ENCODE measurements at places on chromosomes 1 and 21.

- DNase-seq: no peak
Observed at GRCh38 chr1:243731301-243731891, 118.6 kb downstream of the AKT3 start.

- no peak for DNase-seq
Observed at GRCh38 chr1:33719771-33720670, 143.9 kb upstream of the HMGB4 start.

DNA sequence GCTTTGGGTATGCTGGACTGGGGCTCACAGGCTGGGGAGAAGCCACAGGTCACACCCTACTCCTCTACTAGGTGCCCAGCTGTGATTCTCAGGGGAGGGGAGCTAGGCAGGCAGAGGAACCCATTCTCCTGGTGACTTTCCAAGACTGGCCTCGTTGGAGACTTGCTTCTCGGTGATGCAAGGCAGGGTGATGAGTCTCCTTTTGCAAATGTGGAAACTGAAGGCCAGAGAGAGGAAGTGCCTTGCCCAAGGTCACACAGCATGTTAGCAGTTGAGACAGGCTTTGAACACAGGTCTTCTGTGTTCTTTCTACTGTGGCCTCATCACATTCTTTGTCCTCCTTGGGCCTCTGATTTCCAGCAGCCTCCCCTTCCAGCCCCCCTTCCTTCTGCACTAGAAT is 20.5 kb upstream of the C1QA start:
- DNase-seq: no peak

- no peak for DNase-seq
Observed at GRCh38 chr1:46401154-46401913, 7.2 kb downstream of the FAAH start.

- no peak for DNase-seq
Observed at GRCh38 chr1:21871943-21872342, 59.9 kb downstream of the LDLRAD2 start.

GRCh38 chr1:244801246-244801645 is 34.2 kb upstream of the COX20 start:
- peak; percentile 65 for DNase-seq

GRCh38 chr1:197825541-197825940 is 50.3 kb upstream of the DENND1B start:
- no peak for DNase-seq

DNA sequence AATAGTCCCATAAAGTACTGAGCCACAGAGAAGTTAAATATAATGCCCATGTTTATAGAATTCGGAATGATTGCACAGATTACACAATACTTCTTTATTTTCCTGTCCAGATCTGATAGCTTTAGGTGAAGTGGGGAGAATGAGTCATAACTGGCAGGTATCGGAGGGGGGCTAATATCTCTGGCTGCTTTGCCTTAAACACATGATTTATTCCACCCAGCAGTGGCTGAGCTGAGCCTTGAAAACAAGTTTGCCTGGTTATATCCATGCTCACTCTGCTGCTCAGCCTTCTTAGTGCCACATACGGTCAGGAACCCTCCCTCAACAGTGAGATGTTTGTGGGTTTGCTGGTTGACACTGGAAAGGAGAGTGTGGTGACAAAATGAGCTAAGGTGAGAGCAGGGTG is 119.7 kb upstream of the ZNF648 start:
- no peak for DNase-seq

DNA sequence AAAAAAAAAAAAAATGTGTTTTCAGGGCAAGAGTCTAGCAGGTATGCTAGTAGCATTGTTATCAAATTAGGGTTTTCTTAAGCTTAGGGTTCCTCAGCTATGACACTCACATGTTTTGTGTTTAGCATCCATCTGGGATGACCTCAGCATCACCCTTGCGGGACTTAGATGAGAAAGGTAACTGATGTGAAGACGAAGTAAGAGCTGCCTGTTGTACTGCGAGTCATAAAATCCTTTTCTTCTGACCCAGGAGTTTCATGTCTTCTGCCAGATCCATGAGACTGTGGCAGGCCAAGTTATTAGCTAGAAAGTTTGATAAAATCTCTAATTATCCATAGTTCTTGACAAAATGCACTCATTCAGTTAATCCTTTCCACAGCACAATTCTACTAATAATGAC is 1251.1 kb downstream of the AMY1C start:
- DNase-seq: no peak

GRCh38 chr1:73066866-73067265 is 784.5 kb upstream of the NEGR1 start:
- no peak for DNase-seq

- DNase-seq: no peak
Observed at GRCh38 chr1:11594222-11594621, 60.0 kb downstream of the FBXO2 start.

- DNase-seq: no peak
Observed at GRCh38 chr1:199696225-199696624, 331.3 kb upstream of the NR5A2 start.

DNA sequence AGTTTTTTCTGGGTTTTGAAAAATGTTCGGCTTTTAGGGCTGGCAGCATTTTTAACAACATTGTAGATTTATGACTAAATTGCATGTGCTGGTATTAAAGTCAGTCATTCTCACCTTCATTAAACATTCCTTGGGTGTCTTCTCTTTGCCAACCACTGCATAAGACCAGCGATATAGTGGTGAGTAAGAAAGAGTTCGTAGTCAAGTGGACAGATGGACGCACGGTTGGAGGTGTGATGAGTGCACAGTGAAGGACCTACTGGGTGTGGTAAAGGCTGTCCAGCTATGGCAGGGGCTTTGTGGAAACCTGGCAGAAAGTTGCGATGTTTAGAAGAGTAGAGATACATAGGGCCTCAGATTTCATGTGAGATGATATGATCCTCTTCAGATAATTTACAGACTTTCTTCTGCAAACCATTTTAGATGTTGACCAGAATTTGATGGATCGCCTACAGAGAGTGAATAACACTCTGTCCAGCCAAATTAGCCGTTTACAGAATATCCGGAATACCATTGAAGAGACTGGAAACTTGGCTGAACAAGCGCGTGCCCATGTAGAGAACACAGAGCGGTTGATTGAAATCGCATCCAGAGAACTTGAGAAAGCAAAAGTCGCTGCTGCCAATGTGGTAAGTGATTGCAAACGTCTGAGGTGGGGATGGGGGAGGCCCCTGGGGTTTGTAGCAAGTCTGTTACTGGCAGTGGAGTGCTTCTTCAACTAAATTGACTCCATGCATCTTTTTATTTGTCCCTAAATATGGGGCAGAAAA is 56.0 kb upstream of the LAMC2 start:
- DNase-seq: no peak

DNA sequence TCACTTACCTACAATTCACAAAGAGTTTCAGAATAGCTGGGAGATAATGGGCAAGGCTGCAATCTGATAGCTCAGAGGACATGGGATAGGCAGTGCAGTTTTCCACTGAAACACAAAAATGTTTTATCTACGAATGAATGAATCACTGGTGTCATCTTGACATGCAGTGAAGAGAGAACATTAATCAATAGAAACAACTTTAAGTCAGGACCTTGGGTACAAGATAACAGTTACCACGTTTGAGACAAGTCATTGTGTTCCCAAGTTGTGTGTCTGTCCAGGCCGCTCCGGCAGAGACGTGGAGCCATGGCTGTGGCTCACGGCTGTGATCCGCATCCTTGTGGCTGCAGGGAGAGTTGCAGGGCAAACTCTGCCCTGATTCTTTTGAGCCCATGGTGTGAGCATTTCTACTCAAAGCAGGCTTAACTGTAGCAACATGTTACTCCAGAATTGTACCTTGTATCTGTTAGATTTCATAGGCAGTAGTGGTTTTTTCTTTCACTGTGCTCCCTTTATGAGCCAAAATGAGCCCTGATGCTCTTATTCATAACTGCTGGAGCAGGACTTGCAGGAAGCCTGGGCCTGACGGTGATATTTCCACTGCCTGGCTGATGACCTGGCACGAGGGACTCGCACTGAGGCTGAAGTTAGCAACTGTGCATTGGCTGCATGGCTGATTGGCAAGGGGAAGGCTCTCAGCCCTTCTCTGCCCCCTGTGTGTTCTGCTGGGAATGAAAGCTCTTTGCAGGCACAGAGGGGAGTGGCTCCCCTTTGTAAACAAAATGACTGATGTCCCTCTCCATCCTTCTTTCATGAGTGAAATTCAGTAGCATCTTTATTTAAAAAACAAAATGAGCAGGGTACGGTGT is 465.2 kb downstream of the AJAP1 start:
- no peak for DNase-seq

All from CD4-positive, alpha-beta T cell treated with Interleukin-17A for 1 hour (primary cell).